Stimulated activated CD4-positive, alpha-beta T cell treated with anti-CD3 and anti-CD28 coated beads, Interleukin-1b, Interleukin-23, amount 100 ng/mL, for 1 hour (primary cell): ENCODE measurements at places on chromosomes 1 and 21.

- DNase-seq: no peak
Observed at GRCh38 chr1:91226741-91227140, 177.9 kb downstream of the HFM1 start.

DNA sequence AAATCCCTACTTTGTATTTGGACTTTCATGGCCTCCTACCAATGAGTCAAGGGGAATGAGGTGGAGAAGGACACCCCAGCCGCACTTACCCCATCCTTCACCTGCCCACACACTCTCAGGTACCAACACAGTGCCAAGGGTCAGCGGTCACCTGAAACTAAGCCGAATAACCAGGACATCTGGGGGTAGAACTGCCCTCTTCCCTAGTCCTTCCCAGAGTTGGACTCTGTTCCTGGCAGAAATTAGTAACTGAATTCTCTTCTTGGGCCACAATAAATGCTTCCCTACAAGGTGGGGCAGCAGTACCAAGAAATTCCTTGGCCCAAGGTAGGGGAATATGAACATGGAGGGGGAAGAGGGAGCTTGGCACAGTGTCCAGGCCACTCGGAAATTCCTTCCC is 7.3 kb downstream of the SLC45A3 start:
- DNase-seq: no peak

DNA sequence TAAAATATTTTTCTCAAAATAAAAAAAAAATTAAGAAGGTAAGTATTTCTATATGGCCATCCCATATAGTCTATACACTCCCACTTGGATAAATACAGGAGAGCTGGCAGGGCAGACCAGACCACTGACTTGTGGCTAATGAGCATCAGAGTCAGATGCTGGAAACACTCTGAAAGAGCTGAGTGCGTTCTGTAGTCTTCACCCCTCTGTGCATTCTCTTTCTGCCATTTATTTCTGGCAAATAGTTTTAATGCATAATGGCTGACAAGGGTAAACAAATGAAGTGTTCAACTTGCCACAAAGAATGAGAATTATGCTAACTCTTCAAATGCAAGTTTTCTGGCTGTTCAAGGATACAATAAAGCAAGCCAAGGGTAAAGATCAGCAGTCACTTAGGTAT is 191.7 kb downstream of the TTLL7 start:
- DNase-seq: no peak

- no peak for DNase-seq
Observed at GRCh38 chr1:21721295-21721985, 52.3 kb upstream of the RAP1GAP start.

GRCh38 chr21:29117372-29117955 is 13.0 kb upstream of the MAP3K7CL start:
- DNase-seq: no peak

GRCh38 chr1:61699911-61700851 is 24.8 kb downstream of the TM2D1 start:
- no peak for DNase-seq

GRCh38 chr1:95809391-95809790 is 575.4 kb downstream of the RWDD3 start:
- DNase-seq: no peak

GRCh38 chr1:89069951-89070350 is 4.9 kb upstream of the GBP1 start:
- DNase-seq: no peak

DNA sequence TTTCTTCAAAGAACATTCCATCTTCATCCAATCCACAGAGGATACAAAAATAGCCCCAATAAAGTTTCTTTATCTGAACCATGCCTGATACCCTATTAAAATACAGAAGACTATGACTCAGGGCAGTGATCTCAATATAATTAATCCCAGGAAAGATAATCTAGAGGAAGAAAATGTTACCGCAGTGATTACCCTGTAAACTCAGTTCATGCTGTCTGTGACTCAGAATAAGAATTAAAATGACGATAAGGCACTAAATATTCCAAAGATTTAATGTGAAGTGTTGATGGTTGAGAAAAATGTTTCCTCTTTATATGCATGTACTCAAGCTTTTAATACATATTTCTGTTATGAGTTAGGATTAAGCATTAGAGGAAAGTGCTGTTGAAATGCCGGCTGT is 88.6 kb upstream of the LYPLAL1 start:
- DNase-seq: no peak

- no peak for DNase-seq
Observed at GRCh38 chr1:207298636-207299398, 22.7 kb upstream of the CD55 start.

GRCh38 chr1:206784471-206784903 is 12.2 kb upstream of the IL10 start:
- peak; percentile 54 for DNase-seq

DNA sequence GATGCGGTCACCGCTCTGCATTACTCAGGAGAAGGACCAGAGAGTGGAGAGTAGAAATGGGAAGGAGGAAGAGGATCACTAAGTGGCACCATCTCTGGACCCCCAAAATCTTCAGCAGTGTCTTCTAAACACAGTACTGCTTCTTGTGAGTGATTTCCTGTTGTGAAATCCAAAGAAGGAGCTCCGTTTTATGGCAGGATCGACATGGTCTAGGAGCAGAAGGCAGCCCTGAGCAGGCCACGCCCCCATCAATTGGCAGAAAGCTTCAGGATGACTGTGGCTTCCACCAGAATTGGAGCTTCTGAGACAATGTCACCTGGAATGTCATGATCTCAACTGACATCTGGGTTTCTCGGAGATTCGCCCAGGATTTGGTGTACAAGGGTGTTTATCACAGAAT is 171.5 kb downstream of the ADSS2 start:
- no peak for DNase-seq

DNA sequence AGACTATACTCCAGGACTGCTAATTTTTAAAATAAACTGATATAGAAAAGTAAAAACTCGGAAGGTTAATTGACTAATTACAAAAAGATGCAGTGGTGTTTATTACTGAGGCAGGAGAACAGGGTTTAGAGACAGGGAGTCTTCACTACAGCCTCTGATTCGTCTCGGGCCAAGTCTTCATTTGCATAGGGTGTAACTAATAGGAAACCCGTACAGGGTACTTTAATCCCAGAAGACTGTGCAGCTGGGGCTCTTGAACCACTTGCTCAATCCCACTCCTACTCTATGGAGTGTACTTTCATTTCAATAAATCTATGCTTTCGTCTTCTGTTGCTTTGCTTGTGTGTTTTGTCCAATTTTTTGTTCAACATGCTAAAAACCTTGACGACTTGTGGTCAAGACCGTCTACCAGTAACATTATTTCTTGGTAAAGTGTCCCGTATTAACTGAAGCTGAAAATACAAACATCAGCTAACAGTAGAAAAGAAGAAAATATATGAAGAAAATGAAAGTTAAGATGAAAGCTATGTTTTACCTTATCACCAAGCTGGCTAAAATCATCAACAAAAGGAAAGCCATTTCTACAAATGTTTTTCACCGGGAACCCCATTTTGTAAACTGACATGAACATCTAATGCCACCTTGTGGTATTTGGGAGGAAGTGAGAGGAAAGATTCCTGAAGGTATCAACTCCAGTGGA is 8.0 kb downstream of the SDHB start:
- DNase-seq: no peak

GRCh38 chr1:248849152-248849551 is 9.7 kb downstream of the ZNF692 start:
- no peak for DNase-seq

GRCh38 chr1:185427264-185427663 is 110.2 kb upstream of the IVNS1ABP start:
- no peak for DNase-seq

GRCh38 chr1:153250166-153250565 is 9.3 kb upstream of the LORICRIN start:
- DNase-seq: no peak

DNA sequence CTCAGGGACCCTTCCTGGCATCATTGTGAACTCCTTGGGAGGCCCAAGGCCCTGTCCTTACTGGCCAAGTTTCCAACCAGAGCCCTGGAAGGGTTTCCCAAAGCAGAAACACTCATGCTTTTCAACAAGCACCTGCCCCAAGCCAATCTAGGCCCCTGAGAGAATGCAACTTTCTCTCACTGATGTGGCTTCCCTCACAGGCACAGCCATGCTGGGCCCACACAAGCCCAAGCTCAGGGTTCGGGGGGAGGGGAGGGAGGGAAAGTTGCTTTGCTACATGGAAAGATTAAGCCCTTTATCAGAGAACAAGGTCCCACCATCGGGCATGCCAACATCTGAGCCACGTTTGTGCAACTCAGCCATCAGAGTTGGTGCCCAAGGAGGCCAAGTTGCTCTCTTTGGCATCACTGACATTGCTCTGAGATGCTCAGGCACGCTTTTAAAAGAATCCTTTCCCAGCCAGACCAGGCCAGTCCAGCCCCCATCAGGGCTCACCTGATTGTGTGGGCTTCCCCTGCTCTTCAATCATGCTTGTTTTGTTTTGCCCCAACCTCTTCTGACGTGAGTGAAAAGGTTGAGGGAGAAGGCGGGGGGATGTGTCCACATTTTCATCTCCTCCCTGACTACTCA is 43.5 kb downstream of the RIMS3 start:
- DNase-seq: no peak
